ENCODE measurements at places on chromosomes 6 and 20. TPM values are rescaled to one million over a fixed set of nuclear protein-coding genes. Genes with fewer than 3 reads are reported as not detected.
A peak's percentile ranks its signal among the peaks of the same experiment; 100 is the strongest.

DNA sequence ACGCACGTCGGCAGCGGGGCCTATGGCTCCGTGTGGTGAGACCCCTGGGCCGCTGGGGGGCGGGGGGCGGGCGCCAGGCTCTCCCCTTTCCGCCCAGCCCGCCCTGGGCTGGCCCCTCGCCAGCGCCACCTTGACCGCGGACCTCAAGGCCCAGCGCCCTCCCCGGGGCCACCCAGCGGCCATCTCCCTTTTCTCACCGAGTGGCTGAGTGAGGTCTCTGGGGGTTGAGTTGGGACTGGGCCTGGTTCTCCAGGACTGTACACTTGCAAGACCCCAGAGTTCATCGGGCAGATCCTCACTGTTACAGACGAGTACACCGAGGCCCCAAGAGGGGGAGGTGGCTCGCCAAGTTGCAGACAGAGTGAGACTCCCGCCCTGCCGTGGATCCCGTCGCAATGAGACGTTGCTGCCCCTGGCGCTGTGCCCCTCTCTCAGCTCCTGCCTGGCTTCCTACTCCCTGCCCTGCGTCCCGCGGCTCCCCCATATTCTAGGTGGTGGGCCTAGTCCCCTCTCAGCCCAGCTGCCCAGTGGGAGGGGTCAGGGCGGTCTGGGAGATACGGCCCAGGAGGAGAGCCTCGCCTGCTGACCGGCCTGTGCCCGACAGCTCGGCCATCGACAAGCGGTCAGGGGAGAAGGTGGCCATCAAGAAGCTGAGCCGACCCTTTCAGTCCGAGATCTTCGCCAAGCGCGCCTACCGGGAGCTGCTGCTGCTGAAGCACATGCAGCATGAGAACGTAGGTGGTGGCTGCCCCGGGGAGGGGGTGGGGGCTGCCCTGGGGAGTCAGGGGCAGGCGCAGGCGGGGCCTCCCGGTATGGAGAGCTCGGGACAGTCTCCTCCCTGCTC, 576 bp downstream of the MAPK13 start:
- DNase-seq: peak; percentile 62

DNA sequence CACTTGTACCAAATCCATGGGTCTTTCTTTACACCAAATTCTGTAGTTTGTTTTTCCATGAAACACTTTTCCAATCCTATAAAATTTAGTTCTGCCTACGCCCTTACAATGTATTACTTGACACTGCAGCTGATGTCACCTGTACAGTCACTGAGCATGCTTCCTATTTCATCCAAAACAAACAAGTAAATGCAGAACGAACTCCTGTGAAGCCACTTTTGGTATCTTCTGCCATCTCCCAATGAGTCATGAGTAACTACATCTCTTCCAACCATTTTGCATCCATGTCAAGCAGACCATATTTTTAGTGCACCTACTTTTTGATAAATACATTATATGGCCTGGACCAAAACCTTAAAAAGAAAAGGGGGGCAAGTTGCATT, 42.4 kb downstream of the HDDC2 start:
- DNase-seq: no peak

- no peak for DNase-seq
Measured at GRCh38 chr6:14109411-14109826, 8.2 kb upstream of the CD83 start.

GRCh38 chr20:18289306-18289705, 979 bp downstream of the ZNF133 start:
- DNase-seq: no peak

- DNase-seq: no peak
Measured at GRCh38 chr6:99912657-99913056, 81.4 kb downstream of the MCHR2 start.

DNA sequence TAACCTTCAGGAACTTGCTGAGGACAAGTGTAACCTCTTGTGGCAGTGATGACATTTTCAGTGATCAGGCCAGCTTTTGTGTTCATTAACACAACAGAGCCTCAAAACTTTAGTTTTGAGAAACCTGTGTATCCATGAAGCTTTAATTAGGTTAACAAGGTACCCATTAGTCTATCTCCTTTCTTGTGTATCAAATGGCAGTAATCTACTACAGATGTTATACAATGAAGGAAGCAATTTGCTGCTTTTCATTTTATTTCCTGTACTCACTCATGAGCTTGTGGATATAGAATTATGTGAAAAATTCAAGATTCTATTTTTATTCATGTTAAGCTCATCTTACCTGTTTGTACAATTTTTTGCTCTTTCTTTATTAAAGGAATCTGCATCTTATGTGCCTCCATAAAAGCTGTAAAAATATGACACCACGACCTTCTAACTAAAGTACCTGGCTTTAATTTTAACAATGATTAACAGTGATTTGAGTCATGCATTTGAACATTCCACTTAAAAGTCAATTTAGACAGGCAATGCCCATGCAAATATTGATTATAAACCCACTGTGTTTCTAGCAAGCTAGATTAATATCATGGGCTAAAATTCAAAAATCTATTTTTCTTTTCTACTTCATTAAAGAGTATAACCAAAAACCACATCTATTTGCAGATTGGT, 897.3 kb downstream of the KIF16B start:
- DNase-seq: no peak

DNA sequence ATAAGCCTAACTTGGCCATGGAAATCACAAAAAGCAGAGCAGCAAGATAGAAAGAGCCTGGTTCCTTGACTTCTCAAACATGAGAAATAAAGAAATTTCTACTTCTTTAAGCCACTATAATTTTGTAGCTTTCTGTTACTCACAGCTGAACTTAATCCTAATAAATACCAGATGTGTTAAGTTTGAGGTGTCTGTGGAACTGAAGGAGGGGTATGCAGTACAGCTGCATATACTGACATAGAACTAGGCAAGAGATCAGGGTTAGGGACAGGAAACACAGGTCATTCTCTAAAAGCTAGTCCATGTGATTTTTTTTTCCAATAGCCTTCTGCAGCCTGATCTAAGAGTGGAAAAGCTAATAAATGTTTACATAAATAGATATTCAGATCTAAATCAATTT, 123.9 kb downstream of the COL12A1 start:
- DNase-seq: no peak

DNA sequence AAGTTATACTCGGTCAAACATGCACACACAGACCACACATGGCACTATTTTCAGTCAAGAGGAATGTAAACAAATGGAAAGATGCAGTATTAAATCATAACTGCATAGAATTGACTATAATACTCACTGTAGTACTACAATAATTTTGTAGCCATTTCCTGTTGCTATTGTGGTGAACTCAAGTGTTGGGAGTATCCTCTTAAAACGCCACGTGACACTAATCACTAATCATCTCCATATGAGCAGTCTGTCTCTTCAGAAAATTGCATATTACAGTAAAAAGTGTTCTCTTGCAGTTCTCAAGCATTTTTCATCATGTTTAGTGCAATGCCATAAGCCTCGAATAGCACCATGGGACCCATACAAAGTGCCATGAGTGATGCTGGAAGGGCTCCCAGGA, 258.7 kb upstream of the ID4 start:
- DNase-seq: no peak

DNA sequence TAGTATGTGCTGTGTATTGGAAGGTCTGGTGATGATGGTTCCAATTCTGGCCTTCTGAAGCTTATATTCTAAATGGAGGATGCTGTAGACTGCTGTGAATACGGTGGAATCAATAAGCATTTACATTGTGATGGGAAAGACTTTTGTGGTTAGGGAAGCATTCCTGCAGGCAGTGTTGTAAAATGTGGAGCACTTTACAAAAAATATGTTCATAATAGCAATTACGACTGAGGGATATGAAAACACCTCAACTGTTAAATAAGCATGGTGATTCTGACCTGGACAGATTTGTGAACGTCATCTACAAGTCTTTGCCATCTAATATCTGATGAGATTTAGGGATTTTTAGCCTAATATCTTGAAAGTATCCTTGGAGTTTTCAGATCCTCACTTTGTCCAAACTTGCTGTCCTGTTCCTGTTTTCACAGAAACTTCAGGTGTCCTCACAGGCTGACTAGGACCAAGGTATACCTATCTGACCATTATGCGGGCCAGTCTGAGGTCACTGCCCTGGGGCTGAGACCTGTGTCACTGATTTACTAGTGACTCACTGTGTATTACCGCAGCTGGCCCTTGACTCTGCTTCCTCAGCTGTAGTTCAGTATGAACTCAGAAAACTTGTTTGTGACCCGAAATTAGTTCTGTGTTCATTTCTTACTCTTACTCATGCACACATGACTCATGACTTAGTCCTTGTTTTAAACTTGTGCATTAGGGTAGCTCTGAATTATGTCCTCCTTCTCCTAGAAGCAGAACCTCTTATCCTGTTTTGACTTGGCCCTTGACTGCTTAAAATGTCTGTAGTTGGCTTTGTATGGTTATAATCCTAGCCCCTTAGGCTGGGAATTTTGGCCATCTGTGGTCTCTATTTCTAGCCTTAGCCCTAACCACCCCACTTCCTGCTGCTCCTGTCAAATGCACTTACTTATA, 343.0 kb downstream of the CDKAL1 start:
- DNase-seq: no peak

- DNase-seq: no peak
Measured at GRCh38 chr20:56872620-56873458, 243.7 kb downstream of the TFAP2C start.

DNA sequence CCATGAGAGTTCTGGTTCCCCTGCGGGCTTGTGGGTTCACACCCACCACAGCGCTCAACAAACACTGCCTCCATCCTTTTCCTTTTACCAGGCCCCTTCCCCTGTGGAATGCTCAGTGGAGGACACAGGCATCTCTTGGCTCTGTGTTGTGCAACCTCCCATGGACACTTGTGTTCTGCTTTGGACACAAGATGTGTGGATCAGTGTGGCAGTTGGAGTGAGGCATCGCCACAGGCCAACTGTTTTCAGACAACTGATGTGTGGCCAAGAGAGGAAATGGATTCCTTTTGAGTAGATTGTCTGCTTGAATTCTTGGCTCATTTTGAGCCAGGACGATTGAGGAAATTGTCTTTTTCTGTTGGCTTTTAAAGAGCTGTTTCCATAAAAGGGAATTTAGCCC, 26.8 kb downstream of the CST8 start:
- DNase-seq: no peak

- no peak for DNase-seq
Measured at GRCh38 chr6:139982195-139982594, 607.7 kb upstream of the CITED2 start.

DNA sequence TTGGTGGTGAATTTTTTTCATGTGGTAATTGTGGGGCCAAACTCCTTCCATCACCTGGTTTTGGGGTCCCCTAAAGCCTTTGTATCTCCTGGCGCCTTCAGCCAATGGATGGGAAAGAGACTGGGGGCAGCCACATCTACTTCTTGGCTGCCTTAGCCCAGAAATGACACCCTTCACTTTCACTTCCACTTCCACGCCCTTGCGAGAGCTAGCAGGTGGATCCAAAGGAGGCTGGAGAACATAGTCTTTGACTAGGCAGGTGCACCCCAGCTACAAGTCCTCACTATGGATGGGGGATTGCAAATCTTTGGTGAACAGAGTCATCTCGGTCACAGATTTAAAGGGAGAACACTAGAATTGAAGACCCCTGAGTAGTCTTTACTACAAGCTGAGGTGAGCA, 70.8 kb downstream of the NDUFAF5 start:
- no peak for DNase-seq

DNA sequence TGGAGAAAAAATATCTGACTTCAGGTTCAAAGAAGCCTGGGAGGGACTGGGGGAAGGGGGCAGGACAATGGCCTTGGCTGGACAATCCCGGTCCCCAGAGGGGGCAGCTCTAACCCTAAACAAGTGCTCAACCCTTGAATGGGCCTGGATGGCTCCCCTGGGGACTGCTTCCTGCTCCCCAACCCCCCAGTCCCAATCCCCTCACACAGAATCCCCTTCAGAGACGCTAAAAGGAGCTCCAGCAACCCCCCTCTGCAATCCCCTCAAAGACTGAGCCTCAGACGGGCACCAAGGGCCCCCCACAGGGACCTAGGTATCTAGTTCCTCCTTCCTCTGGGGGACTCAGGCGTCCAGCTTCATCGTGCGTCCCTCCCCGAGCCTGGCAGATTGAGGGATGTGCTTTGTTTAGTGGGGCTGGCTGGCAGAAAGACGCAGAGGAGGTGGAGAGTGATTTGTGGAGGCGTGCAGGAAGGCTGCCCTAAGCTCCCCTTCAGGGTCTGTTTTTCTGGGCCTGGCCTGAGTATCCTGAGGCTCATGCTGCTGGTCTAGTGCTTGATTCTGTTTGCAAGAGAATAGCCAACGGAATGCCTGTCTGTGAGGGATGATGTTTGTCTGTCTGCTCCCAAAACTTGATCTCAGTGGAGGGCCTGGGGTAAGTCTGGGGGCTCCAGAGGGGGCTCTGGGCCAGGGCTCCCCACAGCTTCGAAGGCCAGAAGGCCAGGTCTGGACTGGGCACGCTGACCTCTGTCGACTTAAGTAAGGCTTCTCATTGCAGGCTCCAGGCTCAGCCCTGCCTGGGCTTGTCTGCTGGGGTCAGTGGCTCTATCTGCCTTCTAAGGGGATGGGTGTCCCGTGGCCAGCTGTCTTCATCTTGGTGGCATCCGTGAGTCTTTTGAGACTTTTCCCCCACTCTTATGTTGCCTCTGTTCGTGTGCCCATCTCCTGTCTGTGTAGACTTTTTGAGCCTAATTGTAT, 1.7 kb upstream of the POU5F1 start:
- peak; percentile 95 for DNase-seq

- no peak for DNase-seq
Measured at GRCh38 chr6:11500008-11500407, 37.5 kb upstream of the TMEM170B start.

DNA sequence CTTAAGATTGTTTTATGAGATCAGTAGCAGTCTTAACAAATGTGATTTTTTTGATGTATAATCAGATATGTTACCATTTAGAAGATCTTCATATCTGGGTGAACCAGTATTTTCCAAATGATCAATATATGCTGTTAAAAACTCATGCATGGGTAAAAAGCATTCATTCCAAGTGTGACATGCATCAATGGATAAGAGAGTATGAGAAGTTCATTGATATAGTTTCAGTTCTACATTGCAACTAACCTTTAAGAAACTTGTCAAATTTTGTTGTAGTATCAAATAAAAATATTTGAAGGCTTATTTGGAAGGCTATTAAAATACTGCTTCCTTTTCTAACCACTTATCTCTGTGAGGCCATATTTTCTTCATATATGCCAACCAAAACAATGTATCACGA, 117.7 kb downstream of the FIG4 start:
- no peak for DNase-seq

- DNase-seq: peak; percentile 63
Measured at GRCh38 chr6:158629367-158630221, 14.9 kb downstream of the DYNLT1 start.

- DNase-seq: no peak
Measured at GRCh38 chr6:54354608-54355007, 46.4 kb downstream of the TINAG start.

GRCh38 chr20:63781181-63781580, 41.6 kb downstream of the SLC2A4RG start:
- DNase-seq: no peak

Gene IL17A
- total RNA-seq: not detected

Gene KAT14
- 21.5 TPM for total RNA-seq

Gene LTA
- total RNA-seq: not detected

Gene NFKBIL1
- total RNA-seq: 15.1 TPM

Gene TCF15
- total RNA-seq: 2.0 TPM

Gene CCN5
- total RNA-seq: not detected

Gene ENPP1
- total RNA-seq: 22.5 TPM

Gene RFX6
- not detected for total RNA-seq
